ENCODE measurements at places on chromosomes 7 and 10.

GRCh38 chr7:158486919-158487318 is 100.7 kb downstream of the PTPRN2 start:
- DNase-seq = no peak

DNA sequence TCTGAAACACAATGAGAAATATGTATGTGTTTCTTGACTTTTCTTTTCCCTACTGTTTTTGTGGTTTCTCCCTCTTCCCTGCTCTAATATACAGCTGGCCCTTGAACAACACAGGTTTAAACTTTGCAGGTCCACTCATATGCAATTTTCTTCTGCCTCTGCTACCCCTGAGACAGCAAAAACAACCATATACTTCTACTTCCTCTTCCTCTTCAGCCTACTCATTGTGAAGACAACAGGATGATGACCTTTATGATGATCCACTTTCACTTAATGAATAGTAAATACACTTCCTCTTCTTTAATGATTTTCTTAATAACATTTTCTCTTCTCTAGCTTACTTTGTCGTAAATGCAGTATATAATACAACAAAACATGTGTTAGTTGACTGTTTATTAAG is 35.0 kb upstream of the DGKB start:
- no peak for DNase-seq

- DNase-seq = no peak
Measured at GRCh38 chr7:151762583-151763245, 114.2 kb downstream of the PRKAG2 start.

GRCh38 chr7:100163871-100164270 is 4.5 kb downstream of the GAL3ST4 start:
- DNase-seq = no peak

DNA sequence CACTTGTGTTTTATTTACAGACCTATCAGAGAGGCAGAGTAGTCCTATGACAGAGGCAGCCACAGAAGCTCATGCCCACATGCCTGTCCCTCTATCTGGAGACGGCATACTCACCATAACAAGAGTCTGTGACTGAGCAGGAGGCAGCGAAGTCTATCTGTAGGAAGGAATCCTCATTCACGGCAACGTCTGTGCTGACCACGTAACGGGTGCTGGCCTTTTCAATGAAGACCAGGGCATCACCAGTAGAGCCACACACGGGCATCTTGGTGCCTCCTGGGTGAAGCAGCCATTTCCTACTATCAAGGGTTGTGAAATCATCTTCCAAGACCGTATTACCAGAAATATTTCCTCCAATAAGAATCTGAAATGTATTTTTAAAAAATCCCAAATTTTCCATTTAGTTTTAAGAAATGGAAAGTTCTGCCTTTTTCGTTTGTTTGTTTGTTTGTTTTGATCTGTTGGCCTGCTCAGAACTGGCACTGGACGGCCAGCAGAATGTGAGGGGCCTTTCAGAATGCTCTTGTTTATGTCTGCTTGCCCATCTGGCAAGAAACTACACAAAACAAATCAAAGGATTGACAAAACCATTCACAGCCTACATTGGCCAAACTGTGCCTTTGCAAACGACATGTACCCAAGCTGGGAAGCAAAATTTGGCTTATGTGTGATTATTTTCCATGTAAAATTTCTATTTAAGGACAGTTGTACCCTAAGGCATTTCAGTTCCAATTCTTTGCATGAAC is 93.1 kb upstream of the SLC26A5 start:
- no peak for DNase-seq

- DNase-seq = no peak
Measured at GRCh38 chr10:55065185-55065584, 264.2 kb upstream of the PCDH15 start.

DNA sequence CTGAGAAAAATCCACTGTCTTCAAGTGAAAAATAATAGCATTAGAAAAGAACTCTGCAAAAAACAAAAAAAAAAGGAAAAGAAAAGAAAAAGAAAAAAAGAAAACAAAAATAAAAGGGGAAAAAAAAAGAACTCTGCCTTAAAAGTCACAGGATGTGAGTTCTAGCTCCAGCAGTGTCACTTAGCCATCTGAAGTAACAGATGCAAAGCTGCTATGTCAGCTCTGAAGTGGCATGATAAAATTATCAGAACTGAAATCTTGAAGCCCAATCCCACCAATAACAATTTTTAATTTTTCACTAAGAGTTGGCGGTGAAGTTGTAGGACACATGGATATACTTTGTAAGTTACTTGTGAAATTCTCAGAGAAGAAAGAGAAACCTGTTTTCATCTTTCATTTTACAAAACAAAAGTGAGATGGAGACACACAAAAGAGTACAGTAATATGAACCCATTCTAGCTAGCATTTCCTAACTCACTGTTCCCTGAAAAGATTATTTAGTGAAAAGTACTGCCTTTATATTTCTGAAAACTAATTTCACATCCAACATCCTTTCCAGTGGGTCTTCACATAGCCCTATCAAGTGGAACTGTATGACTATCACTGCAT is 103.5 kb downstream of the ELAPOR2 start:
- DNase-seq = no peak

GRCh38 chr10:59138052-59138451 is 38.4 kb upstream of the PHYHIPL start:
- DNase-seq = no peak

- no peak for DNase-seq
Measured at GRCh38 chr7:16114633-16115032, 306.7 kb downstream of the CRPPA start.

GRCh38 chr10:14753441-14753840 is 21.3 kb downstream of the FAM107B start:
- DNase-seq = no peak

GRCh38 chr10:122310311-122311050 is 39.4 kb downstream of the BTBD16 start:
- DNase-seq = no peak

GRCh38 chr7:102897856-102898531 is 14.8 kb upstream of the LRRC17 start:
- no peak for DNase-seq

GRCh38 chr7:156019308-156019707 is 207.0 kb upstream of the SHH start:
- no peak for DNase-seq

GRCh38 chr10:95513941-95514392 is 47.2 kb downstream of the SORBS1 start:
- no peak for DNase-seq

DNA sequence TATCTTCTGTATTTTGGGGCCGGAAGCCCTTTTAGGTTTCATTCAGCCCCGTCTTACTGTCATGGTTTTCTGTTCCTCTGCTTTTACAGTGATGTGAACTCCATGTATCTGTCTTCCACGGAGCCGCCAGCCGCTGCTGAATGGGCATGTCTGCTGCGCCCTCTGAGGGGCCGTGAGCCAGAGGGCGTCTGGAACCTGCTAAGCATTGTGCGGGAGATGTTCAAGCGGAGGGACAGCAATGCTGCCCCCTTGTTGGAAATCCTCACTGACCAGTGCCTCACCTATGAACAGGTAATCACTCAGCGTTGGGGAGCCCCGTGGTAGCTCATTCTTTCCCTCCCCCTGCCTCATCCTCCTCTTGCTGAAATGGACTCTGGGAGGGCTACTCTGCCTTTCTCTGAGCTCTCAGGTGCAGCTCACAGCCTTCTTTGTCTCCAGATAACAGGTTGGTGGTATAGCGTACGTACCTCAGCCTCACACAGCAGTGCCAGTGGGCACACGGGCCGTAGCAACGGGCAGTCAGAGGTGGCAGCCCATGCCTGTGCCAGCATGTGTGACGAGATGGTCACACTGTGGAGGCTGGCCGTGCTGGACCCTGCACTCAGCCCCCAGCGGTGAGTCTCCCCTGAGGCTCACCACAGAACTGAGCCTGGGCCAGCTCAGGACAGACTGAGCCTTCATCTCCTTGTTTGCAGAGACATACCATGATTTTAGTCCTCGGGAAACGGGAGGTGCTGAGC is 5.7 kb downstream of the ZSWIM8 start:
- no peak for DNase-seq

DNA sequence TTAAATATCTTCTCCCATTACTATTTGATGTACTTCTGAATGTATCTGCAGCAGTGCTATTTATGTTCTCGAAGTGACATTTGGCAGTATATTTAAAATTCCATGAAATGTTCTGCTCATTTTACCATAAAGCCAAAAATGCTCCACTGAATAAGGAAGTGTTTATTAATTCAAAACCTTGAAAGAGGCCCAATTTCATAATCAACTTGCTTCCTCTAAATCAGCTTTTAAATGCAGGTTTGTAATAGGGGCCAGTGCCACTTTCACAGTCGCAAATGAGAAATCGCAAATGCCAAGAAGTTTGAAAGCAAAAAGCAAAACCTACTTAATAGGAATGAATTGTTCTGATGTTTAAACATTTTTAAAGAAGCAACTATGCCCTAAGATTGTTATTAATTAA is 11.4 kb downstream of the NHLRC2 start:
- no peak for DNase-seq

DNA sequence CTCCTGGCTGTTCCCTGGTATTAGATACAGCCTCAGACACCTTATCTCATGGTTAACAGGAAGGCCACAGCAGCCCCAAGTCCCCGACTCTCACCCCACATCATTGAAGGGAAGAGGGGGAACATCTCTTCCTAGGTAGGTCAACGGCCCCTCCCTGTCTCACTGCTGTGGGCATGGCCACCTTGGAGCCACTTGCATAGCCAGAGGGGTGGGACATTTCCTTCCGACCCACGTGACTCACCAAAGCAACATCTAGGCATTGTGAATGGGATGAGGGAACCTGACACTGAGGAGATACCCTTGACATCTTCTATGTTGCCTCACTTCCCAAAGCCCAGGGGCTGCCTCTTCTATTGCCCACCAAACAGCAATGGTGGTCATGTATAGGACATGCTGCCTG is 68.5 kb upstream of the GPR26 start:
- DNase-seq = no peak

- no peak for DNase-seq
Measured at GRCh38 chr10:69489506-69490090, 38.3 kb downstream of the TSPAN15 start.

- peak; percentile 57 for DNase-seq
Measured at GRCh38 chr10:12710594-12711349, 290.7 kb downstream of the CCDC3 start.

- peak; percentile 43 for DNase-seq
Measured at GRCh38 chr10:5942474-5942873, 34.9 kb downstream of the IL15RA start.

DNA sequence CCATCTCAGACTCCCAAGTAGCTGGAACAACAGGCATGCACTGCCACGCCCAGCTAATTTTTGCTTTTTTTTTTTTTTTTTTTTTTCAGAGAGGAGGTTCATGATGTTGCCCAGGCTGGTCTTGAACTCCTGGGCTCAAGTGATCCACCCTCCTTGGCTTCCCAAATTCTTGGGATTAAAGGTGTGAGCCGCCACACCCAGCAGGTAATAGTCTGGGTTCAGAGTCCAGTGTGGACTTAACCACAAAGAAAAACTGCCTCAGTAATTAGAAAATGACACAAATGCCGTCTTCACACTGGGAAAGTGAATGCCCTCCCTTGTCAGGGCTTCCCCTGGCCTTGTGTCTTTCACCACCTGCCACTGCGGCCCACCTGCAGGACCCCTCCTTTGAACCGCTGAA is 101.1 kb downstream of the RAB11FIP2 start:
- DNase-seq = no peak

- no peak for DNase-seq
Measured at GRCh38 chr10:77090381-77091356, 546.9 kb downstream of the KCNMA1 start.

DNA sequence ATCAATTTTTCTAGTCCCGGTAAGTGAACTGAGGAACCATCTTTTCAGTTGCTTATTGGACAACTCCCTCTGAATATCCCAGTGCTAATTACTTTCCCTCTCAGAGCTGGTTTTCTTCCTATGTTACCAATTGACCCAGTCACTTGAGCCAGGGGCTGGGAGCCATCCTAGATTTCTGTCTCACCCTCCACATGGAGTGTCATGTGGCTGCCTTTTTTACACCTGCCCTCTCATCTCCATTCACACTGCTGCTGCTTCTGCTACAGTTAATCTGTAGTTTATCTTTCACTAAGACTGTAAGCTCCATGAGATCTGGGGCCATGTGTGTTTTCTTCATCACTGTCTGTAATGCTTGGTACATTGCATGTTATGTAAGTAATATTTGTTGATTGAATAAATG is 35.8 kb downstream of the VCL start:
- no peak for DNase-seq

DNA sequence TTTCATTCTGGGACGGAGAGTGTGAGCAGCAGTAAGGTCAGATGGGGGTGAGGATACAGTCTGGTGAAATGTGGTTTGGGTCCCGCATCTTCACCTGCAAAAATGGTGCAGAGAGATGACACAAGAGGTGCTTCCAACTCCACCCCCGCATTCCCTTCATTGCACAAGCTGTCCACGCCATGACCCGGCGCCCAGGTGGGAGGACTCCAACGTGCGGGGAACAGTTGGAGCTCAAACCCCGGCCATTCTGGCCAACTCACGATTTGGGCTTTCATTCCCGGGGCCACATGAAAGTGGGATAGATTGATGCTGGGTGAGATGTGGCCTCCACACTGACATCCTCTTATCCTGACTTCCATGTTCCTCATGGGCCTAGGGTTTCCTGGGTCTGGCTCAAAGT is 34.6 kb upstream of the ZNF273 start:
- DNase-seq = no peak

DNA sequence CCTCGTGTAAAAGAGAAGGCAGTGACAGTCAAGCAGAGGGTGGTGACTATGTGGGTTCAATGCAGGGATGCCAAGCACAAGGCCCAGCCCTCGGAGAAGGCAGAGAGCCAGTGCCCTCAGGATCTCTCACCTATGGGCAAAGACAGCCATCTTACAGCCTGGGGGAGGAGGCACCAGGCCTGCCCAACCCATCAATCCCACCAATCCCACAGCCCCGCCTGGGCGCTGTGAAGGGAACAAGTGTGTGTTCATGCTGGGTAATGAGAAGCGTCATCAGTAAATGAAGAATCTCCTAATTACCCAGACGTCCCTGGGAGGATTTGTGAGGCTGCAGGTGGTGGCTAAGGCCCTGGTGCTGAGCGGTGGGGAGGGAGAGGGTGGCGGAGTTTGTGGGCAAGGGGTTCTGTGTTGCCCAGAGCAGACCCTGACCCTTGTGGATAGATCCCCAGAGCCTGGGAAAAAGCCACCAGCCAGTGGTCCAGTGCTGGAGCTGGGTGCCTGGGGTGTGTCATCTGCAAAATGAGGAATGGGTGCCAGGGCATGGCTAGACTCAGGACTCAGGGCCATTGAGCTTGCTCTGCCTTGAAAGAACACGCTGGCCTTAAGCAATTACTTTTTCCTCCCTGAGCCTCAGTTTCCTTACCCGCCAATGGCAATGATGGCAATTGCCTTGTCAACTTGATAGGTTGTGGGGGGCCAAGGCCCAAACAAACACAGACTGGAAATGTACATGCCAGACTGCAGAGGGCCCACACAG is 128.1 kb upstream of the UNC5B start:
- DNase-seq = peak; percentile 13

DNA sequence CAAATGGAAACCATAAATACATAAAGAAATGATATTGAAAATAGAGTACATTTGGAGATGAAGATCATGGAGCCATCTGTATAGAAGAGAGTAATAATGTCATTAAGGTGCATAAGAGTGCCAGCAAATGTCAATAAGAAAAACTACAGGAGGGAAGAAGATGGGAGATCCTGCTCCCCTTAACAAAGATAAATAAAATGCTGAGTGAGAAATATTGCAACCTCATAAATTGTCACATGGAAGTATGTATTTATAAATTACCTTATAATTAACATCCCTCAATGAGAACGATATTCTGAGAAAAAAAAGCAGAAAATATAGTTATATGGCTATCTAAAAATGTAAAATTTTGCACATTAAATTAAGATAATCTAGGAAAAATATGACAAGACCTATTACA is 155.2 kb upstream of the PRSS1 start:
- DNase-seq = no peak
